Activated CD4-positive, alpha-beta T cell treated with anti-CD3 and anti-CD28 coated beads for 36 hours (primary cell): ENCODE measurements at places on chromosomes 3 and 15. TPM values are rescaled to one million over a fixed set of nuclear protein-coding genes. Genes with fewer than 3 reads are reported as not detected.

The PIGZ gene
- total RNA-seq, result 0.71 TPM

The C3orf70 gene
- total RNA-seq, result 0.04 TPM

The LMAN1L gene
- total RNA-seq, result not detected

DNA sequence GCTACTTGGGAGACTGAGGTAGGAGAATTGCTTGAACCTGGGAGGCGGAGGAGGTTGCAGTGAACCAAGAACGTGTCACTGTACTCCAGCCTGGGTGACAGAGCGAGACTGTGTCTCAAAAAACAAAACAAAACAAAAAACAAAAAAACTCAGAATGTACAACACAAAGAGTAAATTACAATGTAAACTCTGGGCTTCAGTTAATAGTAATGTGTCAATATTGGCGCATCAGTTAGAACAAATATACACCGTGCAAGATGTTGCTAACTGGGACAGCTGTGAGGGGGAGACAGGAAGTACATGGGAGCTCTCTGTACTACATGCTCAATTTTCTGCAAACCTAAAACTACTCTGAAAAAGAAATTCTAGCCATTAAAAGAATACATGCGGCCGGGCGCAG is 23.5 kb upstream of the TRPM1 start:
- DNase-seq, result no peak

- DNase-seq, result no peak
Observed at GRCh38 chr15:70882361-70882760, 9.9 kb downstream of the THAP10 start.

DNA sequence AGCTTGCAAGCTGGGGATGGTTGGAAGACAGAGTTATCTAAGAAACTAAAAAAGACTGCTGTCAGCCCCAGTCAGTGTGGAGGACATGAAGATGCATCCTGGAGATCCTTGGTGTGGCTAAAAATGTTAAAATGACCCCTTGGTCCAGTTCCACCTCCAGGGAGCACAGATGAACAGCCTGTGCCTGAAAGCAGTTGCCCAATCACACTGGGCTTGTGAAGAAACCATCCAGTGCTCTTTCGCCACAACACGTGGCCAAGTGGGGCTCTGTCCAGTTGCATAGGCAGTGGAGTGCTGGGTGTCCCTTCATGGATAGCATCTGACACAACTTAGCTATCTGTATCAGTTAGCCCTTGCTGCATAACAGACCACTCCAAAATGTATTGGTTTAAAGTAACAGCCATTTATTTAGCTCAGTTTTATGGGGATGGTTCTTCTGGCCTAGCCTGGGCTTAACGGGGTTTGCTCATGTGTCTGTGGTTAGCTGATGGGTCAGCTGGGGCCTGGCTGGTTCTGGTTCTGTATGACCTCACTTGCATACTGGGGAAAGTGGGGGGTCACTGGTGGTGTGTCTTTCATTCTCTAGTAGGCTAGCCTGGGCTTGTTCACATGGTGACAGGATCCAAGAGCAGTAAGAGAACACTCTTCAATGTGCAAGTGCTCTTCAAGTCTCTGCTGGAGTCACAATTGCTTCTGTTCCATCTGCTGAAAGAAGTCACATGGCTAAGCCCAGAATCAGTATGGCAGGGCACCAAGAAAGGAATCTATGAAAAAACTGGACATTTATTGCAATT is 226.2 kb downstream of the PDCD6IP start:
- DNase-seq, result no peak

DNA sequence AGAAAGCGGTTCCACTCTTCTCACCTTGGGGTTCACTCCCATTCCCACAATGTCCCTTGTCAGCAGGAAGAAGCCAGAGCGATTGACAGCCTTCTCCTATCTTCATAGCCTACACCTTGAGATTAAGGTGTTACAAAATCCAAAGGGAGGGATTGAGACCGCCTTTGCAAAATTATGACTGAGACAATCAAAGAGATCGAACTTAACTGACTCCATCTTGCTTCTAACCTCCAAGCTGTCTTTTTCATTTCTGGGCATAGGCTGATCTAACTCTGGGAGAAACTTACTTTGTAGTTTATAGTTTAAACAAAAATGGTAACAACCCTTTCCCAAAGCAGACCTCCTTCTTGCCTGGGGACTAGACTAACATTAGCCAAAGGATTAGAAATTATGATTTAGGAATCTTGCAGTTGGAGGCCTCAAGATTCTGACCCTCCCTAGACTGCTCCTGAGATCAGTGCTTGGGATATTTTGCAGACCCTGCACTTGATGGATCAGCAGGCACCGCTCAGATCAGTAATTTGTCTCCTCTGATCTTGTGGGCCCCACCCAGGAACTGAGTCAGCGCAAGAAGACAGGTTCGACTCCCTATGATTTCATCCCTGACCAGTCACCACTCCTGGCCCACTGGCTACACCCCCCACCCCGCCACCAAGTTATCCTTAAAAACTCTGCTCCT is 40.0 kb downstream of the PAQR5 start:
- DNase-seq, result no peak

DNA sequence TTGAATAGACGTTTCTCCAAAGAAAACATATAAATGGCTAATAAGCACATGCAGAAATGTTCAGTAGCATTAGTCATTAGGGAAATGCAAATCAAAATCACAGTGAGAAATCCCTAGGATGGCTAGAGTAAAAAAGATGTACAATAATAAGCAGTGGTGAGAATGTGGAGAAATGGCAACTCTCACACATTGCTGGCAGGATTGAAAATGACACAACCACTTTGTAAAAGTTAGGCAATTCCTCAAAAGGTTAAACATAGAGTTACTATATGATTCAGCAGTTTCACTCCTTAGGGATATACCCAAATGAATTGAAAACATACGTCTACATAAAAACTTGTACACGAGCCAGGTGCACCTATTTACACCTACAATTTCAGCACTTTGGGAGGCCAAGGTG is 108.7 kb downstream of the ITPR1 start:
- no peak for DNase-seq

GRCh38 chr3:29771602-29772001 is 490.7 kb downstream of the RBMS3 start:
- no peak for DNase-seq

DNA sequence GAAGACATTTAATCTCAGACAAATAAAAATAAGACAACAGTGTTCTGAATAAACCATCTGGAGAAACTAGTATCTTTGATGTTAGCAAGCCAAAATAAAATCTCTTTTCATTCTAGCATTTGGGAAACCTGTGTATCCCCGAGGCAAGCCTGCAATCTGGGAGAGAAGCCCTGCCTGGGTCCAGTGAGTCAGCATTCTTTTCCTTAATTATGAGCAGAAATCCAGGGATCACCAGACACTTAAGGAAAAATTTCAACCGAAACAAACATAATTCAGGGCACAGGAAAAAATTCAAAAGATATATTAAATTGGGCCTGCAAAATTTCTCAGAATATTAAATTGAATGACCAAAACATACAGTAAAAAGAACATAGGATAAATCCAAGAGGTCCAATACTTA is 4.2 kb downstream of the NCBP2 start:
- no peak for DNase-seq

DNA sequence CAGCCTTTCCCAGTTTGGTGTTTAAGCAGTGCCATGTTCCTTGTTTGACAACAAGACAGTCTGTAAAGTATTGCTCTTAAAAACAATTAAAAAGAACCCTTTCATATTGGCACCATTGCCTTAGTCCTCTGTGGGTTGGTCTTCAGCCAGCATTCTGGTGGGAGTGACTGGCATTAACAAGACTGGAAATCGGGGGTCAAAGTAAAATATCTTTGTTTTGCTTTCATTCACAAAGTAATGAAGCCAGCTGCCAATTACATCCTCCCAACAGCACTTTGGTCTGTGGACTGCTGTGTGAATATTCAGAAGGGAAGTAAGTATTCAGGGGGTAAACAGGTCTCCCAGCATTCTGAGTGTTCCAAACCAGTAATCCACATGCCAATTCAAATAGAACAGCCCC is 8.3 kb upstream of the VILL start:
- DNase-seq, result no peak

DNA sequence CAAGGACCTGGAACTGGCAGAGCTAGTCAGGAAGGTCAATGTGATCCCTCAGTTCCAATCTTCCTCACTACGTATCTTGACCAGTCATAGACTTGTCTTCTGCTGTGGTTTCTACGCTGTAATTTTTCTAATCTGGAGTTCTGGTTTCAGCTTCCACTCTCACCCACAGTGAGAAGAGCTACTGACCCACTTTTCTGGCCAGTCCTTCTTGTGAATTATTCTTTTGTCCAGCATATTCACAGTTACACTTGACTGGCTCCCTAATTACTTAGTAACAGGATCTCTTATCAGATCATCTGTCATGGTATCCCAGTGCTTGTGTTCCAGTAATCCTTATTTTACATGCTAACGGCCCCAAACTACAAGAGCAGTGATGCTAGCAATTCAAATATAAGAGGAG is 72.4 kb upstream of the MME start:
- DNase-seq, result no peak

DNA sequence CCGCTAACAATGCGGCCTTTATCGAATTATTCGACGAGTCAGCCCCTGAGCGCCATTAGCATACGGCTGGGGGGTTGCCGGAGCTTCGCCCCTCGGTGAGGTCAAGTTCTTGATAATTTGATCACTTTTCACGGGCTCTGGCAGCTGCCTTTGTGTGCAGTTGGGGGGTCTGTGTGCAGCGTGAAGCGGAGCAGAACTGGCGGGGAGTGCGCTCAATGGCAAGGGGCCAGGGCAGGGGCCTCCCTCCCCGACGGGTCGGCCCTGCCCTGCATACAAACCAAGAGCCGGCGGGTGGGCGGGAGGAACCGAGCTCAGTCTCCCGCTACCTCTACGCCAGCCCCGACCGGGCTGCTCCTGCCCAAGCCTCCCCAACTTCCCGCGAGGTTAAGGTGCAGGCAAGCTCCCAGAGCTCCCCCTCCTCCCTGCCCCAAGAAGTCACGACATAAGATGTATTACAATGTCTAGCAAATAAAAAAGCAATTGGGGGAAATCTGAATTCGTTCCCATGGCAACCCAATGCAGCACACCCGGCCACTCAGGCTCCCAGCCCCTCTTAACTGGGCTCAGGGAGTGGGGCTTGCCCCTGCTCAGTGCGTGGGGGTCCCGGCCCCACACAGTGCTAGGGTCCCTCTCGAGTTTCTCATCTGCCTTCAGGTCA is 34.1 kb upstream of the POLG start:
- no peak for DNase-seq

DNA sequence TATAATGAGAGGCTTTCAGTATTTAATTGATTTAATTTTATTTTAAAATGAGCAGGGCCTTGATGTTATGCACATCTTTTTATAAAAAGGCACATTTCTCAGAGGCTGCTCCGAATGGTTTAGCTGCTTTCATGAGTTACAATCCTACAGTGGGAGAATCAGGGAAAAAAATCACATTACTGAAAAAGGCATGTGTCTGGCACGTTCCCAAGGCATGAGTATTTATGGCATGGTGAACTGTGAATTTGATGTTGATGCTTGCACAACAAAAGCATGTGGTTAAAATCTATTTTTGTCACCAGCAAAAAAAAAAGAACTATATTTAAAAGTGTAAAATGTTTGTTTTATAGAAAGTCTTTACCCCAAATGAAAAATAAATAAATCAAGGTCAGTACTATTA is 485.2 kb upstream of the ROBO2 start:
- DNase-seq, result no peak

DNA sequence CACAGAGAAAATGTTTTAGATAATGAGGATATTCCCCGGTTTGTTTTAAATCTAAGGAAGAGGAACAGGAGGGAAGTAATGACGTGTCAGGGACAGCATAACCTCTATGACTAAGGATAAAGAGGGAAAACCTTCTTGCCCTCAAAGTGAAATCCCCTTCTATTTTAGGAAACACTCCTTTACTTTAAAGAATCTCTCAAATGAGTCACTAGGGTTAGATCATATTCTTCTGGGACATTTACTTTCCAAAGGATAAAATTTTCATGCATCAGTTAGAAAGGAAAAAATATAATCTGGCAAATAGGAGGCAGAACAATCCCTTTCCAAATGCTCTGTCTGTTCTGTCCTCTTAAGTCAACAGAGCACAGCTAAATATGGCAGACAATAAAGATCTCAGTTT is 43.2 kb upstream of the UBE2E2 start:
- no peak for DNase-seq

- DNase-seq, result no peak
Observed at GRCh38 chr15:75416584-75416983, 34.9 kb downstream of the SIN3A start.

DNA sequence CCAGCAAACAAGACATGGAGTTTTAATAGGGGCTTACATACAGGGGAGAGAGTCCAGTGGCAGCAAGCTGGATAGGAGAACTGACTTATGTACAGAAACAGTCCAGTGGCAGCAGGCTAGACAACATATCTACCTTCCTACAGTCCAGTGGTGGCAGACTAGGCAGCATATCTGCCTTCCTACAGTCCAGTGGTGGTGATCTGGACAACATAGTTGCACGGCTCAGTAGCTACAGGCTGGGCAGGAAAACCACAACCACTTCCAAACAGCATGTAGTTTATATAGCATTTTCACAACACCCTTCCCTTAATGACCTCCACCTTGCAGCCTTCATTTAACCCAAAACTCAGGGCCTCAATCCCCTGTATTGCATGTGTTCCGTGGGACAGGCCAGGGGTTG is 181.3 kb upstream of the EIF1B start:
- no peak for DNase-seq

GRCh38 chr3:183524476-183524875 is 31.0 kb downstream of the KLHL6 start:
- no peak for DNase-seq

DNA sequence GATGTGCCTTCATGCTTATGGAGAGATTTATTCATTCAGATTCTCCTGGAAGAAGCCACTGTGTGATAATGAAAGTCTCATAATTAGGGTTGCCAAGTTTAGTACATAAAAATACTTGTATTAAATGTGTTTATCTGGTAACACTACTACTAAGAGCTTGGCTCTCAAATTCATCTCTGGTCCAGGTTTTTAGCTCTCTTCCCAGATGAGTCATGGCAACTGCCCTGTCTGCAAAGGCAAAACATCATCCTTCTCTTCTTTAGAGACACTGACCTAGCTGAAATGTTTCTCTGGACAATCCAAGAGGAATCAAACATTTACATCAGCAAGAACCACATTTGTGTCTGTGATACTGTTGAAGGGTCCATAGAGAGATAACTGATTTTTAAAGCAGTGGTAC is 269.6 kb downstream of the ROBO2 start:
- DNase-seq, result no peak

GRCh38 chr3:106745344-106746168 is 631.7 kb upstream of the CCDC54 start:
- no peak for DNase-seq

DNA sequence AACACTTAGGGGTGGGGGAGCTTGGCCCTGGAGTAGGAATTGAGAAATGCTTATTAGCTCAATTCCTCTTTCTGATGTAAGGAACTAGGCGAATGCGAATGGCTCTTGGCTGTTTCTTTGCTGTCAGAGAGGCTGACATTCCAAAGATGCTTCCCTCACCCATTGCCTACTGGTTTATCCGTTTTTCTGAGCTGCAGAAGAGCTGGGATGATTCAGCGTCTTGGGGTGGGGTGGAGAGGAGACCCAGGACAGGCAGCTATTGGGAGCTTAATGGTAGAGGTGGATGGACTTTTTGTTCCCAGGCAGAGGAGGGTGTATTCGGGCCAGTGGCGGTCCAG is 9.8 kb downstream of the PLEKHO2 start:
- no peak for DNase-seq
